Stimulated activated CD8-positive, alpha-beta memory T cell treated with anti-CD3 and anti-CD28 coated beads, Interleukin-15, amount 100 ng/mL, for 24 hours (primary cell): ENCODE measurements at places on chromosomes 2 and 18.

DNA sequence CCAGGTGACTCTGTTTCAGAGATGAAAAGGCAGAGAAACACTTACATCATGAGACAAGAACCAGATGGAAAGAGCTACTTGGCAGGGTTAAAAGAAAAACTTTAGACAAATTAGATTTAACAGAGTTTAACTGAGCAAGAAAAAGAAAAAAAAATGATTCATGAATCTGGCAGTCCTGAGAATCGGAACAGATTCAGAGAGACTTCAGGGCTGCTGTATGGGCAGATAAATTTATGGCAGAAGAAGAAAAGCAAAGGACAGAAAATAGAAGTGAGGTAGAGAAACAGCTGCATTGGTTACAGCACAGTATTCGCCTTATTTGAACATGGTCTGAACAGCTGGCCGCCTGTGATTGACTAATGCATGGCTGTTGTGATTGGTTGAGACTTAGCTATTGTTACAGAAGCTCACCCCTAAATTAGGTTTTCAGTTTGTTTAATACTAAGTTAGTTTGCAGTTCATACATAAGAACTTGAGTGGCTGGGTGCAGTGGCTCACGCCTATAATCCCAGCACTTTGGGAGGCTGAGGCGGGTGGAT is 43.0 kb upstream of the RHOB start:
- no peak for DNase-seq

- DNase-seq = no peak
These were observed 78.2 kb downstream of the MYL12B start for GRCh38 chr18:3340015-3340681.

DNA sequence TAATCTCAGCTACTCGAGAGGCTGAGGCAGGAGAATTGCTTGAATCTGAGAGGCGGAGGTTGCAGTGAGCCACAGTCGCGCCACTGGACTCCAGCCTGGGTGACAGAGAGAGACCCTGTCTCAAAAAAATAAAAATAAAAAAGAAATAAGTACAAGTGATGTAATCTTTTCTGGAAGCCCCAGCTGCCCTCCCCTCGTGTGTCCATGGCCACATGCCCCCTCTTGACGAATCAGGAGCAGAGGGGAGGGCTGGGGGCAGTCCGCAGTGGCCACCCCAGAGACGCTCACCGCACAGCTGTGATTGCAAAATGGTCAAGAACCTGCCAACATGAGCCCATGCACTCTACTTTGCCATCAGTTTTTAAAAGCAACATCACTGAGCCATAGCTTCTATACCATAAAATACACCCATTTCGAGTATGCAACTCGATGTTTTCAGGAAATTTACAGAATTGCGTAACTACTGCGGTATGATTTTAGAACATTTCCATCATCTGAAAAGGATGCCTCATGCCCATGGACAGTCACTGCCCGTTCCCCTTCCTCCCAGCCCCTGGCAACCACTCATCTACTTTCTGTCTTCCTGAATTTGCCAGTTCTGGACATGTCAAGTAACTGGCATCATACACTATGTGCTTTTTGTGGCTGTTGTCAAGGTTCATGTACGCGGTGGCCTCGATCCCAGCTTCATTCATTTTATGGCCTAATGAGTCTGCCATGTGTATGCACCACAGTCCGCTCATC is 88.1 kb downstream of the NDUFA10 start:
- DNase-seq = no peak

DNA sequence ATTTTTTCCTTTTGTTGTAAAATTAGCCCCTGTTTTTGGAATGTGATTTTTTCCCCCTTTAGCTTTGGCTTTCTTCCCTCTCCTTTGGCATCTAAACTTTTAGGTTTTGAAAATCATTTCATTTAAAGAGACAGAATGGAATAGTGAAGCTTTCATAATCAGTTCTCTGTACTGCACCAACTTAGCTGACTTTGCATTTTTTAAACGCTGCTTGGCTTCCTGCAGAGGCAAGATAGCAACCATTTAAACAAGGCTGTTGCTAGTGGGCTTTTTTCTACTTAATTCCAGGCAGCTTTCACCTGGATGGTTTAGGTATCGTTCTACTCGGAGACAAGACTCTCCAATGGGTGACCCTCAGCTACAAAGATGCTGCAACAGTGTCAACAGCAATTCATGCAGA is 267.9 kb upstream of the PKDCC start:
- no peak for DNase-seq

DNA sequence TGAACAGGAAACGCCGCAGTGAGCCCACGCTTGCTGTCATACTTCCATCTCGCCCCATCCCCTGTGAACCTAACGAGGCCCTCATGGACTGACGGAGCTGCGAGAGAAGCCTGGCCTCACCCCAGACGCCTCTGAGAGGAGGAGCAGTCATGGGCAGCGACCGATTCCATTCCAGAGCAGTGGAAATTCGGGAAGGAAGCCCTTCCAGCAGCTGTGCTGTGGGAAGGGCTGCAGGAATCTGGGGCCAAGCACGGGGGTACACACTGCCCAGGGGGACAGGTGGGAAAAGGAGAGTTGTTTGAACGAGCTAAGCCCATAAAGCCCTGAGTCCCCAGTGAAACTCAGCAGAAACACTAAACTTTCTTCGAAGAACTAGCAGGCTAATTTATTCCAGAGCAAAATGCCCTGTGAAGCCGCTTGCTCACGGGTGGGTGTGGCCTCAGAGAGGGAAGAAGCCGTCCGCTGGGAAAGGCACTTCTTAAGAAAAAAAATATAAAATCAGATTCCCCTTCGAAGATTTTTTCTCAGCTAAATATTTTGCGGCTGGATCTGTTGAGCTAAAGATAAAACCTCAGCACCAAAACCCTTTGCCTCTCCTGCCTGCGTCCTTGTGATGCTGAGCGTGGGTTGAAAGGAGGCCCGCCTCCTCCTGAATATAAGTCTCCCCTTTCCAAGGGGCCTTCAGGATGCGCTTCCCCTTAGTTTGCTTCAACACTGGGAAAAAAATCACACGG is 38.2 kb downstream of the ANKMY1 start:
- no peak for DNase-seq

DNA sequence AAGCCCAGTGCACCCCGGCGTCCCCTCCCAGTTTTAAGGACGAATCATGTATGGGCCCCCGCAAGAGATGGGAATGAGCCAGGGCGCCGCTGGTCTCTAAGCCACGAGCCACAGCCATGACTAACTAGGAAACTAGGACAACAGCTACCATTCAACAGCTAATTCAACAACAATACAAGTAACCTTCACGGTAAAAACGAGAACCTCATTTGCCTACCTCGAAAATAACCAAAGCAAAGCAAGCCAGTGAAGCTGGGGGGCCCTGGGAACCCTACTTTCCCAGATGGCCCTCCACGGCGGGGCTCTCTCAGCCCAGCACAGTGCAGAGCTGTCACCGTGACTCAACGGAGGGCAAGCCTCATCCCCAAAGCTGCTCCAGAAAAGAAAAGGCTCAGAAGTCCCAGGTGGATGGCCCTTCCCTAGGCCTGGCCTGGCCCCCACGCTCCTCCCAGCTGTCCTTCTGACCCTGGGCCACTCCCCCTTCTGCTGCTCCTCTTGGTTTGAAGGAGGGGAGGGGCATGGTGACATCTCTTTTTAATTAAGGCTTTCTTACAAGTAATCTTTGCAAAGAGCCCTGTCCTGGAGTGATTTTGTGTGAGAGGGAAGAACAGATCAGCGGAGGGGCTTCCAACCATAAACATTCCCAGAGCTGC is 126.3 kb downstream of the HDAC4 start:
- no peak for DNase-seq

GRCh38 chr2:45545943-45546342 is 65.1 kb downstream of the SRBD1 start:
- no peak for DNase-seq

- no peak for DNase-seq
These were observed 1043.9 kb upstream of the POU3F3 start for GRCh38 chr2:103809941-103810441.

GRCh38 chr2:17581831-17582230 is 41.3 kb downstream of the VSNL1 start:
- no peak for DNase-seq

- DNase-seq = no peak
These were observed 232.3 kb upstream of the MEIS1 start for GRCh38 chr2:66202586-66202985.

DNA sequence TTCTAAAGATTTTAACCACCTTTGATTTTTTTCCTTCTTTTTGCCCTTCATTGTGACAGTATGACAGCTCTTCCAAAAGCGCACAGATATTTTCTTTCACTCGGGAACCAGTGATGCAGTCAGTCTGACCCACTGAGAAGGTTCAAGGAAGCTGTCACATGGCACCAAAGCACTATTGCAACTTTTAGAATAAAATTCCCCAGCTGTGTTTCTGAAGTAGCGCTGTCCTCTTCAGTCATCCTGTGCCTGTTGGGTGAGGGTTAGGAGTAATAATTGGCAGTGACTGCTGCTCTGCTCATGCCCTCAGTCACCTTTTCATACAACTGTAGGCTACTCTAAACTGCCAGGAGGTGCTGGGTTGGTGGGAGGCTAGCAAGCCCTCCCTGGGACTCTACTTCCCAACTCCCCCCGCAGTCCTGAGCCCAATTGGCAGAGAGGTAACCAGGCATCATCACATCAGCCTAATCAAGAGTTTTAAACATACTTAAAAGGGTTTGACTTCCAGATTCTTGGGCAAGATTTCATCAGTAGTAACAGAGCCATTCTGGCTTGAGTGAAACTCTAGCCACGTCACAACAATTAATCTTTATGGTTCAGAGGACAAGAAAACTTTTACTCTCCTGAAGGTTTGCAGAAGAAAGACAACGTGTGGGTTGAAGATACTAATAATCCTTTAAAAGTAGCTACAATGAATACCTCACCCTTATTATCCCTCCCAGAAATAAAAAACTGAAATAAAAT is 473.3 kb downstream of the FBXO15 start:
- DNase-seq = no peak

DNA sequence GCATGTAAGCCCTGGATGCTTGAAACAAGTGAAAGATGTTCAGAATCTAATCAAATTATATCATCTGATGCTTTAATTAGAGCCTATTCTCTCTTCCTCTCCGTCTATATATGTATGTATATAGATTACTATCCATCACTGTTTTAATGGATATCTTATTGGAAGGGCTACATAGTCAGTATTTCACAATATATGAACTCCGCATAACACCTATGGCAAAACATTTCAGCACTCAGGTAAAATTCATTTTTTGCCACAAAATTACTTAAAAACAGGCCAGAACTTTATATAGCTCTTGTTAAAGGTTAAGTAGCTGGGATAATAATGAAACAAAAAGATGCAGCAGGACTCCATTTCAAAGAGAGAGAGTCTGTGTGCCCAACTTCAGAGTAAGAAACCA is 1.2 kb downstream of the PJVK start:
- no peak for DNase-seq
